ENCODE measurements at places on chromosomes 13 and 19.

DNA sequence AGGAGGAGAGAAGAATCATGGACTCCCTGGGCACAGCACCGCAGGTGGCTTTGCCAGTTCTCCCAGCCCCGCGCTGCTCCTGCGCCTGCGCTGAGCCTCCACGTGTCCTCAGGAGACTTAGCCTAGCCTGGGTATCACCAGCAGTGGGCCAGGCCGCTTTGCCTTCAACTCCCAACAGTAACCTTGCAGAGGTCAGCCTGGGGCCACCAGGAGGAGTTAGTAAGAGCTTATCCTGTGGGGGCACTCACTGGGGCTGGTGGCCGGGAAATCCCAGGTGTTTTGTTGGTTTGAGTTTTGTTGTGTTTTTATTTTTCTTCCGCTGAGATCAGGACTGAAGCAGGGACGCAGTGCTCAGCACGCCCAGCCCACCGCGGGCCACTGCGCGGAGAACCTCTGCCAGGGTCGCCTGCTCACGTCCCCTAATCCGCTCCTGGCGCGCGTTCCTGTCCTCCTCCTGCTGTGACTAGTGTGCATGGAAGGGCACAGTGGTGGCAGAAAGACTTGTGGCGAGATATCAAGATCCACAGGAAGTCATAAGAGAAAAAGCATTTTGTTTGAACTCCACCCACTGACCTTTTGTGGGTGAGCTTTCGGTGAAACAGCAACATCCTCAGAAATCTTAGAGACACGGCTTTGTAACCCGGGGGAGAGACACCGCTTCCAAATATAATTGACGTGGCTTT is 207.4 kb upstream of the RFC3 start:
- DNase-seq = no peak

DNA sequence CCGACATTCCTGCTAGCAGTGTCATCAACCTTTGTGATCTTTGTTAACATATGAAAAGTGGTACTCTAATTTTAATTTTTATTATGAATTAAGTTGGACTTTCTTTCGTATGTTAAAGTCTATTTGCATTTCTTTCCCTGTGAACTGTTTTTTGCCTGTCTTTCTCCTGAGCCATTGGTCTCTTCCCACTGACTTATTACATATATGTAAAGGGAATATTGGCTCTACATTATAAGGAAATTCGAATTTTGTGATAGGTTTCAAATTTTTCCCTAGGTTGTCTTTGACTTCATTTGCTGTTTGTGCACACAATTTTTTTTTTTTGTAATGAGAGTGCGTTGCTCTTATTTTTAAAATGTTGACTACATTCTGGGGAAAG is 442 bp upstream of the CDC16 start:
- DNase-seq = no peak

- DNase-seq = peak; percentile 69
Observed at GRCh38 chr19:45677351-45678230, 9.6 kb downstream of the GIPR start.

DNA sequence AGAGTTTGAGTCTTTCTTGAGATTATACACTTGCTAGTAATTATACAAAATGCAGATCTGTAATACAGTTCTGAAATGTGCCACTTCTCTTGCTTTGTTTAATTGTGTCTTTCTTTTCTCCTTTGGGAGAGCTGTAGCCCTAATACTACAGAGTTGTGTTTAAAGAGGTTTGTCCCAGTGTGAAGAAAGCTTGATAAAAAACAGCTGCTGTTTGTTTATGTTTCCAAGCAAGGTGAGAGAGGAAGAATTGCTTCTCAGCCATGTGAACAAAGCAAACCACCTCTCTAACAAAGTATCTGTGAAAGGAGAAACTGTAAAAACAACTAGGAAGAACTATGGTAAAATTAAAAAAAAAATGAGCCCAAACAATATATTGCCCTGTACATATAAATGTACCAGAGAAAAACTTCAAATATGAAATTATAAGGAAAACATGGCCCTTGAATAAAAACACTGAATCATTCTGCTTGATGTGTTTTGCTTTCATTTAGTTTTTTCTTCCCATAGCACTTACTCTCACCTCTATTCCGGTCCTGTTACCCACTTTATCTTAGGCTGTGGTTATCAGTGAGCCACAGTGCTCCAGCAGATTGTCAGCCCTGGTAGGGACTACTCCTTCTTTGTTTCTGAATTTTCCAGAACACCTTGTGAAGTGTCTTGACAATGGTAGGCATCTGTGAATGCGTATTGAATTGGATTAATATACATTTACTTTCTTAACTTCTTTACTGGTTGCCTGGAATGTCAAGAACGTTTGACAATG is 257.1 kb downstream of the MTUS2 start:
- no peak for DNase-seq

- no peak for DNase-seq
Observed at GRCh38 chr13:106496072-106496997, 39.1 kb downstream of the EFNB2 start.

- no peak for DNase-seq
Observed at GRCh38 chr13:42762251-42762650, 19.1 kb upstream of the FAM216B start.

DNA sequence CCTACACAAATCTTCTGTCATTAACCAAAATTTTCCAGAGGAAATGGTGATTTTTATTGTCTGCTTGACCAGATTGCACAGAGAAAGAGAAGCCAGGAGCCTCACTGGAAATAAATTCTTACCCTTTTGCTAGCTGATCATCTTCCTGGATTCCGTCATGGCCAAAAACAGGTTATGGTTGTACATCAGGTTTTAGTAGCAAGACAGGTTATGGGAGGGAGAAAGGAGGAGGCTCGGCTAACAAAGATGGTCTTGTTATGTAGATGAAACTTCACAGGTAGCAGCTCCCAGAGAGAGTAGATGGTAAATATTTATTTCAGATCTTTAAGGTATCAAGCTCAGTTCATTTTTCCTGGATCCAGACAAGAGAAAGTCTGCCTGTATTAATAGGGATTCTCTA is 19.7 kb upstream of the CEACAM3 start:
- DNase-seq = no peak

- no peak for DNase-seq
Observed at GRCh38 chr13:97932036-97932435, 21.4 kb upstream of the IPO5 start.

DNA sequence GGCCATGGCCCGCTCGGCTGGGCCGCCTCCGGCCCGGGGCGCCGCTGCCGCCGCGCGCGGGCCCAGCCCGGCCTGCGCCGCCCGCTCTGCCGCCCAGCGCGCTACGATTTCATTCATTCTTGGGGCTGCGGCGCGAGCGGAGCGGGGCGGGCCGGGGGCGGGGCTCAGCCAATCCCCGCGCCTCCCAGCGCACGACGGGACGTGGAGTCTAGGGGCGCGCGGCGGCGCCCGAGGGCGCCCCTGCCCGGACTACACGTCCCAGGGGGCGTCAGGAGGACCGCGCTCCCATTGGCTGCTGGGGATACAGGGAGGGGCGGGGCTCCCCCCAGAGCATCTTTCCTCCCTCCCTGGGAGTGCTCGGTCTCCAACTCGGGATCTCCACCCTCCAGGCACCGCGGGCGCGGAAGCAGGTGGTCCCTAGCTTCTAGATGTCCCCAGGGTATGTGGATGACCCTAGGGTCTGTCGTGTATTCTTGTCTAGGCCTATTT is 5.6 kb upstream of the DPF1 start:
- peak; percentile 66 for DNase-seq

DNA sequence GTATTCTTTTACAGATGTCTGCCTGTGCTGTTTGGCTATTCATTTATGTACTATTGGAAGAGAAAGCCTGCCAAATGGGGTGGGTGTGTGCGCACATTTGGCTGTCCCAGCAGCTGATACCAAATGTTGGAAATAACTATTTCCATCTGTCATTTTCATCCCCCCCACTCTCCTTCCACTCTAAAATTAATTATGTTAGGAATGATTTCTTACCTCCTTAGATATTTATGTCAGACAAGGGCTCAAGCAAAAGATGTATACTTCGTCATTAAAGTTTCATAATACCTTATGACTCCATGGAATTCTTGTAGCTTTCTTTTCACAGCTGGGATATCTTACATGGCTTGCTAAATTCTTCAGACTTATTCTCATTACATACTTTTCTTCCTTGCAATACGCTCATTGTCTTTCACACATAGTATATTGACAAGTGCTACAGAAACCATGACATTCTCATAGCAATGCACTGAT is 18.6 kb downstream of the ITM2B start:
- DNase-seq = no peak

DNA sequence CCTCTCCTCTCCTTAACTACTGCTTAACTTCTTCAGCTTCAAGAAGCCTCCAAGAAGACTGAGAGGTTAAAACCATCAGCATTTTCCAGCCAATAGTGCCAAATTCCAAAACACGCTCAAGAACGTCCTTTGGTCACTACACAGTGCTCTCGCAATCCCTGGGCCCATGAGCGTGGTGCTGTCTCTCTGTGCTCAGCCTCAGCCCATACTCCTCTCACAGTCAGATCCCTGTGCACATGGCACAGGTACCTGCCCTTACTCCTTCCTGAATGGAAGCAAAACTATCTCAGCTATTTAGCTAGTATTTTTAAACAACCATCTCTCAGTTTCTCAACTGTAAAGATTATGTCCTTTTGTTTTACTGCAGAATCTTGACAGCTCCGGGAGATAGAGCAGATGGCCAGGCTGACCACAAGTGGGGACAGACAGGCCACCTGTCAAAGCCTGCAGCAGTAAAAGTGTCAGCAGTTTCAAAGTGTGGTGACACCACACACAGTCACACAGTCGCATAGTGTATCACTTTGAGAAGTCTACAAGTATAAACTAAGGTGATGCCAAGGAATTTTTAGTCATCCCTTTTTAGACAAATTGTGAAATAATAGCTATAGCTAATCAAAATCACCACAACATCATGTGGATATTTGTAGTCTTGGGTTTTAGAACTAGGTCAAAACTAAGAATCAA is 35.7 kb downstream of the DZIP1 start:
- DNase-seq = no peak

- DNase-seq = no peak
Observed at GRCh38 chr13:34944274-34944634, 2.2 kb downstream of the NBEA start.

- DNase-seq = no peak
Observed at GRCh38 chr19:10517361-10517759, at the start of gene S1PR5. Gene S1PR5, minus strand, starts transcription at chr19:10517447. Its CDS starts 2,436 bp downstream, at chr19:10515011.

DNA sequence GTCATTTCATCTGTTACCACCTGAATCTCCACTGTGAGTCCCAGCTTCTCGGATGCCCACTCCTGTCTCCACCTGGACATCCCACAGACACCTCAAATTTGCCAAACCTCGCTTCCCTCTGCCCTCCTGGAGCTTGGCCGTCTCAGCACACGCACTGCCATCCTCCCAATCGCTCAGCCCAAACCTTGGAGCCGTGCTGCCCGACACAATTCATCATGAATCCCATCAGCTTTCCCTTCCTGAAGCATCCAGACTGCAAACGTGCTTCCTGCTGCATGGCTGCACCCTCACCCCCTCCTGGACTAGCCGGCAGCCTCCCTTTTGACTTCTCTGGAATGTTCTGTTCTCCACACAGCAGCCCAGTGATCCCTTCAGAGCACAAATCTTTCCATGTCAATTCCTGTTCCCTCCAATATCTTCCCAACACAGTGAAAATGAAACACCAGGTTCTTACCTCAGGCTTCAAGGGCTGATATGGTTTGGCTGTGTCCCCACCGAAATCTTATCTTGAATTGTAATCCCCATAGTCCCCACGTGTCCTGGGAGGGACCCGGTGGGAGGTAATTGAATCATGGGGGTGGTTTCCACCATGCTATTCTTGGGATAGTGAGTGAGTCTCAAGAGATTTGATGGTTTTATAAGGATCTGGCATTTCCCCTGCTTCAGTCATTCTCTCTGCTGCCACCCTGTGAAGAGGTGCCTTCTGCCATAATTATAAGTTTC is 1.1 kb upstream of the PROZ start:
- DNase-seq = no peak

DNA sequence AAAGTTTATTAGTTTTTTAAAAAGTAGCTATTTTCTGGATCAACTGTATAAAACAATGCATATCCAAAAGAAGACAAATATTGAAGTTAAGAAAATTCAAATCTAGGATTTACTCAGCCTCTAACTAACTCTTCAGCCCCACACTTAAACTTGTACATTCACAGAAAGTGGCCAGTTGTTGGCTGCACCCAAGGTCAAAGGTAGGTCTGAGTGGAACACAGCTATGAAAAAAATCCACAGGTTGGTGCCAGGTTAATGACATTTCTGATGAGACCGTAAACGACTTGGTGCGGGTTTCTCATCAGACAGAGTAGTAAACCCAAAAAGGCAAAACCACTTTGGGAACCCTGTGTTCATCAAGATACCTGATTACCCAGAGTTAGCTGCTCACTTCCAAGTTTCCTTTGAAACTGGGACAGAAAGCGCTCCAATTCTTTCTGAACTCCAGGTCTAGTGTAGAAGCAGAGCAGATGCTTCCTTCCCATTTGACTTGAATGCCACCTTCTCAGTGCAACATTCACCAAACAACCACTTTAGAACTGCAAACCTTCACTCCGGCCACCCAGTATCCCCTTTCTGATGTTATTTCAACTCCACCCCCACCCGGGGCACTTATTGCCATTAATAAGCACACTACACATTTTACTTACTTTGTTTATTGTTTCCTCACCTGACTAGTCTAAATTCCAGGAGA is 208.3 kb upstream of the STARD13 start:
- DNase-seq = no peak

DNA sequence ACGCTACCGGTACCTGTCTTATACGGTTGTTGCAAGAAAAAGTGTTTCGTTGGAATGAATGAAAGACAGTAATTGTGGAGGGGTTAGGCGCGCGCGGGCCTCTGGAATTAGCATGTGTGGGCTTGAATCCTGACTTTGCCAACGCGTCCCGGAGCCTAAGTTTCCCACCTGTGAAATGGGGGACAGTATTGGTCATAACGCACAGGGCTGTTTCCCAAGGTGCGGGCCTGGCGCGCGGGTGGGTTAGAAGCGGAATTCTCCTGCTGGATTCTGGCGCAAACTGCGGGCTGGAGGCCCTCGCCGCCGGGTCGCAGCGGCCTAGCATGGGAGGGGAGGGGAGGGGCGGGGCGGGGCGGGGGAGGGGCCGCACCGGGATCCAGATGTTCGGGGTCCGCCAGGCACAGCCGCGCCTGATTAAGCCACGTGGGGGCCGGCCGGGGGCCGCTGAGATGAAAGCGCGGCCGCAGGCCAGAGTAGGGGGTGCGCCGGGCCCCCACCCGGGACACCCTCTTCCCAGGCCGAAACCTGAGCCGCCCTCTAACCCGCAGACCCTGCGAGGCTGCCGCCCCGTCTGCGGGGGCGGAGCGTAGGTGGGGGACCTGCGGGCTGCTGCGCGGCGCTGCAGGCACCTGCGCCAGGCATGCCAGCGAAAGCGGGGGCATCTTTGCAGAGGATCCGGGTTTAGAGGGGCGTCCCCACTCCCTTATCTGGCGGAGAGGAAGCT is 1.2 kb upstream of the TMEM59L start:
- DNase-seq = no peak
